HuH-7 (cell line): ENCODE measurements at places on chromosomes 16 and 17.

DNA sequence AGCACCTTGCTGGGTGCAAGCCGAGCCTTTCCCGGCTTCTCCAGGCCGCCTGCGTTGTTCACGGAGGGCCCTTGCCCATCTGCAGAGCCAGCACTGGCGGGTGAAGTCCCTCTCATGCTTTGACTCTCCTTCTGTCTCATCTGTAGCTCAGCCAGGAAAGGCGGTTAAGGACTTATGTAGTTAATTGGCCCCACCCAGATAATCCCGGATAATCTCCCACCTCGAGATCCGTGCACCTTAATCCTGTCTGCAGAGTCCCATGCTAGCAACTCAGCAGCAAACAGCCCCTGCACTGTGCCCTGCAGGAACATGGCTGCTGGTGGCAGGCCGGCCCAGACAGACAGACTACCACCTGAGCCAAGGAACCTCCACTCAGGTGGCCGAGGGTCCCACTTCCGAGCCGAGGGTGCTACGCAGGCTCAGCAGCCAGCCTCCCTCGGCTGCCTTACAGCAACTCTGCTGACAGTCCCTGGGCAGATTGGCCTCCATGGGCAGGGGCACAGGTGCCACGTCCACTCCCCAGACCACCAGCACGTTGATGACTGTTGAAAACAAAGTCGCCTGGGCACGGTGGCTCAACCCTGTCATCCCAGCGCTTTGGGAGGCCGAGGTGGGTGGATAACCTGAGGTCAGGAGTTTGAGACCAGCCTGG is 16.9 kb downstream of the RAB40C start:
- DNase-seq, result no peak

DNA sequence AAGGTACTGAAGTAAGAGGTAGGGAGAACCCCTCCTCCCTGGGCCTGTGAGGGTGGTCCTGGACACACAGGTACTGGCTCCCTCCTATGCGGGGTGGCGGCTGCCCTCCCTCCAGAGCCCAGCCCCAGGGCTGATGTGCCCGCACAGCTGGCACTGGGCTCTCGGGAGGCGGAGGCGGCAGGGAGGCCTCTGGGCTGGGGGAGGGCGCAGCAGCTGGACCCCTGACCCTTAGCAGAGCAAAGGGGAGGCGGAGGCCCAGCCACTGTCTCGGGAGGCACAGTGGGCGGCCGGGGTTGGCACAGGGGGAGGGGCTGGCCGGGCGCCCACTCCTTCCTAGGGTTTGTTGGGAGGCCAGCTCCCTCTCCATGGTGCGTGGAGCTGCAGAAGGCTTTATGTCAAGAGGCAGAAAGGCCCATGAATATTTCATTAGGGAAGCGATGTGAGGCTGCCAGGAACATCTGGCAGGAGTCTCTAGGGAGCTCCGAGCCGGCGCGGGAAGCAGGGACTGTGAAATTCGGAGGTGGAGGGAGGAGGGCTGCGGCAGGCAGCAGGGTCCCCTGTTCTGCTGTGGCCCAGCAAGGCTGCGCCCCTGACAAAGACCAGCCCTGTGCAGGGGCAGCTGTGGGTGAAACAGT is 44.1 kb upstream of the ACSF3 start:
- no peak for DNase-seq

- DNase-seq, result no peak
These were observed 12.8 kb downstream of the ITGAE start for GRCh38 chr17:3788200-3788599.

DNA sequence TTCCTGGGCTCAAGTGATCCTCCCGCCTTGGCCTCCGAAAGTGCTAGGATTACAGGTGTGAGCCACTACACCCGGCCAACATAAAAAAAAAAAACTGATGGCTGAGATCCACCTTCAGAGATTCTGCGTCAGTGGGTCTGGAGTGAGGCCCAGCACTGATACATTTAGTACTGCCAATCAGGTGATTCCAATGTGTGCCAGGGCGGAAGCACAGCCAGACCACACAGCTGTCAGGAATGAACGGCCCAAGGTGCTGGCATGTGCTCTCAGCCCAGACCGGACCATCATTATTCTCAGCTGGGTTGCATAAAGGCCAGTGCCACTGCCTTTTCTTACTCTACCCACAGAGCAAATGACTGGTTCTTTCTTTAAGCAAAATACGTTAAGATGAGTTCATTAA is 1.2 kb upstream of the BCO1 start:
- no peak for DNase-seq

DNA sequence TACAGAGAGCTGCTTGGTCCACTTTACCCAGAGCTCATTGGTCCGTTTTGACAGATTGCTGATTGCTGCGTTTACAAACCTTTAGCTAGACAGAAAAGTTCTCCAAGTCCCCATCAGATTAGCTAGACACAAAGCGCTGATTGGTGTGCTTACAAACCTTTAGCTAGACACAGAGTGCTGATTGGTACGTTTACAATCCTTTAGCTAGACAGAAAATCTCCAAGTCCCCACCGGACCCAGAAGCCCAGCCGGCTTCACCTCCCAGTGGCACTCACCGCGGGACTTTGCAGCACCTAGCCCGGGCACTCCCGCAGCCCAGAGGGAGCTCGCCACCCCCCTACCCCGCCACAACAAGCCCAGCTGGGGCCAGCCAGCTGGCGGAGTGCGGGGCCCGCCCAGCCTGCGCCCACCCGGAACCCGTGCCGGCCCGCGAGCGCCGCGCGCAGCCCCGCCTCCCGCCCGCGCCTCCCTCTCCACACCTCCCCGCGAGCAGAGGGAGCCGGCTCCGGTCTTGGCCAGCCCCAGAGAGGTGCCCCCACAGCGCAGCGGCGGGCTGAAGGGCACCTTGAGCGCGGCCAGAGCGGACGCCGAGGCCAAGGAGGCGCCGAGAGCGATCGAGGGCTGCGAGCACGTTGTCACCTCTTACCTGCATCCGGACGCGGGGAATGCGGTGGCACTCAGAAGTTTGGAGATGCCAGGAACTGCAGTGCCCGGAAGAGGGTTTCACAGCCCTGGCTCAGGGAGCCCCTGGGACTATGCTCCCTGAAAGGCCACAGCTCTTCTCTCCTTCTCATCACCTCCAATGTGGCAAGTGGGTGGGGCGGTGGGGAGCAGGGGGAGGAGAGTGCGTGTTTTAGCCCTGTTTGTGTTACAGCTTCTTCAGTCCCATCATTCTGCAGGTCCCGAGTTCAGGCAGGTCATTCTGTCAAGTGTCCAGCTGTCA is 1504.5 kb downstream of the CDH11 start:
- DNase-seq, result no peak

GRCh38 chr17:72510351-72511016 is 389.7 kb downstream of the SOX9 start:
- no peak for DNase-seq

GRCh38 chr16:18827890-18828289 is 26.5 kb upstream of the ARL6IP1 start:
- DNase-seq, result no peak

GRCh38 chr17:13797863-13798262 is 196.1 kb upstream of the HS3ST3A1 start:
- no peak for DNase-seq

- no peak for DNase-seq
These were observed 14.8 kb upstream of the LIMD2 start for GRCh38 chr17:63714550-63715277.

DNA sequence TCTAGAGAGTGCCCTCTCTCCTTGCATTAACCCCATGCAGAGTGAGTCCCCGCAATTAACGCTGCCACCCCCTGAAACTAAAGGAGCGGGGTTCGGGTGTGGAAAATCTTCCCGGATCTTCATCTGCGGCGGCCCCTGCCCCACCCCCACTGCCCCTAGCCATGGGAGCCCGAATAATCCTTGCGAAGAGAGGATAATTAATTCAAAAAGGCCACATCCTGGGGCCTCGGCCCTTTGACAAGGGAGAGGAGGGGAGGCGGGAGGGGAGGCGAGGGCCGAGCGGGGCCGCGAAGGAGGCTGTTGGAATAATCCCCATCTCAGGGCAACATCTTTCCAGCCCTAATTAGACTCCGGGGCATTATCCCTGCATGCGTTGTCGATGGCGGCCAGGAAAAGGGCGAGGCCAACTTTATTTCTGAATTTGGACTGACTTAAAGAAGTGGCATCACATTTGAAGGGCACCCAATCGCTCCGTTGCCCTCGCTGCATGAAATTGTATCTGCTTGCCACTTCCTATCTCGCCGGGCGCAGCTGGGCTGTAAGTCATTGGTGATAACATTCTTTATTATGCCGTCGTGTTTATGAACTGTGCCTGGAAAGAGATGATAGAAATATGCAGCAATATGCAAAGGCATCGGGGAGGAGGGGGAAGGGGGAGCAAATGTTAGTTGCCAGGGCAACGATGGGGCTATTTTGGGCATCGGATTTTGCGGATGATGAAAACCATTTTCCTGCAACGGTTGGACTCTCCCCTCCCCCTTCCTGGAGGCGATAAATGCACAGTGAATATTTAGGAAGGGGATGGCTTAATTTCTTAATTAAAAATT is 387.1 kb upstream of the TNRC6C start:
- DNase-seq, result no peak

- DNase-seq, result no peak
These were observed 27.6 kb downstream of the HSD17B2 start for GRCh38 chr16:82062645-82063058.

GRCh38 chr17:27896701-27897100 is 3.5 kb upstream of the LYRM9 start:
- no peak for DNase-seq

- no peak for DNase-seq
These were observed 10.0 kb downstream of the POLDIP2 start for GRCh38 chr17:28347261-28347891.

DNA sequence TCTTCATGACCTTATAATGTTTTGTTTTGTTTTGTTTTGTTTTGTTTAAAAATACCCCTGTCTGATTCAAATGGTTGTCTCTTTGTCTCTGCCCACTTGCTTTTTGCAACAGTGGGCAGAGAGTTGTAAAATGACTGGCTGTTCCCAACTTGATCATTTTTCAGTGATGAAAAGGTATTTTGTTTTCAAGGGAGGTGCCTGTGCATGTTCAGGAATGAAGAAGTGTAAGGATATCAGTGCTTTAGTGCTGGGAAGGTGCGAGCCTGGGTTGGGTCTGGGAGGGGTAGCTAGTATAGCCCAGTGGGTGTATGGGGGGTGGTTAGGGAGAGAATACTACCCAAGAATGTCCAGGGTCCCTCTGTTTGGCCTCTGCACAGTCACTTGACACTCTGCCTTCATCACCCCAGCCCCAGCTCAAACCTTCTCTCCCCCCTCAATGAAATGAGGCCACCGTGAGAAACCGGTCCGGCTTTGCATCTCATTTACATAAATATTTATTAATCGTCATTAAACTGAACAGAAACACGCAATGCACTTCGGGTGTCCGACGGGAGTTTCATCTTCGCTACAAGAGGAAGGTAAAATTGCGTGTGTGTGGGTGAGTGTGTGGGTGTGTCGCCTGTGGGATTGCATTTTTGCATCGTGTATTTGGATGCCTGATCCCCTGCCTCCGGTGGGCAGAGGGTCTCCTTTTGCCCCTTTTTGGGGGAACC is 4.3 kb downstream of the NEUROD2 start:
- no peak for DNase-seq

- no peak for DNase-seq
These were observed 46.3 kb upstream of the CNEP1R1 start for GRCh38 chr16:49978569-49979326.

GRCh38 chr17:8476741-8477140 is 41.1 kb downstream of the NDEL1 start:
- DNase-seq, result no peak

DNA sequence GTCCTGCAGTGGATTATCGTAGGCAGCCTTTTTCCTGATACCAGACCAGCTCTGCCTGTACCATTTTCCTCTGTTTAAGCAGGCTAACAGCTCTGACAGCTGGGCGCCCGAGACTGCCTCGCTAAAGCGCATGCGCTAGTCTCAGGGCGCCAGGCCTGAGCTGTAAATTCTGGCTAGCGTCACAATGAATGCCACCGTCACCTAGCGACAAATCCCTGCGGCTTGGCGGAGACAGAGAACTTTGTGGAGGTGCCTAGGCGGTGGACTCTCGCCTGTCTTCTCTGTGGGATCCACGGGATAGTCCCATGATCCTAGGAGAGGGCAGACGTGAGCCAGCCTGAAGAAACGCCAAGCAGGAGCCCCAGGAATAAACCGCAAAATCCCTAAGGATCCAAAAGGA is 573.9 kb downstream of the KCNJ18 start:
- no peak for DNase-seq
